Mammary epithelial cell (primary cell): ENCODE measurements at places on chromosomes 1 and 21. TPM values are rescaled to one million over a fixed set of nuclear protein-coding genes. Genes with fewer than 3 reads are reported as not detected.

DNA sequence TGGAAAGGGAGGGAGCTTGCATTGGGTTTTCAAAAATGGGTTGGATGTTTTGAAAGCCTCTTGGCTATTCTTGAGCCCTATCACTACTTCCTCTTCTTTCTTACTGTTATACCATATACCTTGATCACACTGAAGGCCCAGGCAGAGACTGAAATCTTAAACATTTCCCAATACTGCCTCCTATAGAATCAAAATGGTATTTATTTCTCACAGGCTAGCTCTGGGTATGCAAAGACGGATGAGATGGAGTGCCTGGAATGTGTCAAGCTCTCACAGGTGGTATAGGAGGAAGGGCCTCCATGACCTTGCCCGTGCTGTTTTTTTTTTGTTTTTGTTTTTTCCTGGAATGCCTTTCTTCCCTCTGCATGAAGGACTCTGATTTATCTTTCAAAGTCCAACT, 268.4 kb upstream of the USP24 start:
- DNase-seq, result no peak

- DNase-seq, result no peak
Measured at GRCh38 chr1:8646996-8647395, 170.4 kb downstream of the RERE start.

DNA sequence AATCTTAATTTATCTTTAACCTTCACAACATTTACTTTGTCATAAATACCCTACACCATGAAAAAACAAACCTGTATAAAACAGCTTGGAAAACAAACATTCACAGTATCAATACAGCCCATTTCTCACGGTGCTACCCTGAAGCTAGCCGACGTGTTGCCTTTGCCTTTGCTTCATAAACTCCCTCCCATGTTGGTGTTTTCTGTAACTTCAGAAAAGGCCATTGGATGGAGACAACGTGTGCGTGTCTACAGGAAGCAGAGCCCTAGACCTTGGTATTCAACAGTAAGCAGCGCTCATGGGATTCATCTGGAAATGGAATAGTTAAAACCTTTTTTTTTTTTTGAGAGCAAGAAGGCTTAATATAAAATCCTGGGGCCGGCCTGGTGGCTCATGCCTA, 7.2 kb upstream of the PRDM15 start:
- no peak for DNase-seq

DNA sequence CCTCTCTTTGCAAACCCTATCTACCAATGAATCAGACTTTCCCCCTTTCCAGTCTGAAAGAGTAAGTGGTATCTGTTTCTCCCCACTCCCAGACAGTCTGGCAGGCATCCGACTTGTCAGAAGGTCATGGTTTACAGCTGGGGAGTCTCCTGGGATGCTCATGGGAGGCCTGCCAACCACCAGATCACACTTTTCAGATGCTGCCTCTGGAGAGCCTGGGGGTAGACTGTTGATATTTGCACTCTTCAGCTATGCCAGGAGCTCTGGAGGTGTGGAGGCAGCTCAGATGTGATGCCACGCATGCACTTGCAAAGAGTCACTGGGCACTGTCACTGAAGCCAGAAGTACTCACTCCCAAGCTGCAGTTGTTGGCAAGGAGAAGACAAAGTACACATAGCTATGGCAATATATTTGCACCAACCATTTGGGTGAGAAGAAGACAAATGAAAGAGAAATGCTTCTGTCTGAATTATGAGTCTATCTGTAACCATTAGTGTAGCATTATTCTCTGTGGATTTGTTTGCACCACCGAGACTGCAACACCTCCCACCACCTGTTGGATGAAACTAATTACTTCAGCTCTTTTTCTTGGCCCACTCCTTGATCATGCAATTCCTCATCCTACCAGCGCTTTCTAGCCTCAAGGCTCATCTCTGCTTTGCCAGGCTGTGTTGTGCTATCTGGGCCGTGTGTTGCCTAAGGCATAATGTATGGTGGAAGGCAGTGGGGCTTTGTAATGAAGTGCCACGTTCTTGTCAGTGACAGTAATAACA, 133.0 kb upstream of the SPAG17 start:
- no peak for DNase-seq

DNA sequence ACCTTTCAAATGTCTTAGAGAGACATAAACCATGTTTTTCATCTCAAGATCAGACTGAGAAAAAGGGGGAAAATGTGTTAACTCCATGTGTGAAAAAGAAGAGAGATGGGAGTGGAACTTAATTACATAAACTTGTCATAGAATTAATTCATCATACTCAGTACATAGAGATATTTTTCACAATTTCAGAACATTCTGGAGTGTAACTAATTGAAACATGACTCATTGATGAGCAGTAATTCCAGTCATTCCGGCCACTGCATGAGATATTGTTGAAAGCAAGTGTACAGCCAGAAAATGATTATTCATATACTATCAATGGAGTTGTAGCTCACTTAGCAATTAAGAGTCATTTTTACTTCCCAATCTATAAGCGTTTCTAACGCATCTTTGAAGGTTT, 739.3 kb downstream of the LTN1 start:
- peak; percentile 34 for DNase-seq

Gene ATP1A1
- 359 and 362 TPM in 2 replicates for total RNA-seq

Gene EXOC8
- 16.5 TPM for total RNA-seq
